ENCODE measurements at places on chromosomes 16 and 17. TPM values are rescaled to one million over a fixed set of nuclear protein-coding genes. Genes with fewer than 3 reads are reported as not detected.
A peak's percentile ranks its signal among the peaks of the same experiment; 100 is the strongest.

DNA sequence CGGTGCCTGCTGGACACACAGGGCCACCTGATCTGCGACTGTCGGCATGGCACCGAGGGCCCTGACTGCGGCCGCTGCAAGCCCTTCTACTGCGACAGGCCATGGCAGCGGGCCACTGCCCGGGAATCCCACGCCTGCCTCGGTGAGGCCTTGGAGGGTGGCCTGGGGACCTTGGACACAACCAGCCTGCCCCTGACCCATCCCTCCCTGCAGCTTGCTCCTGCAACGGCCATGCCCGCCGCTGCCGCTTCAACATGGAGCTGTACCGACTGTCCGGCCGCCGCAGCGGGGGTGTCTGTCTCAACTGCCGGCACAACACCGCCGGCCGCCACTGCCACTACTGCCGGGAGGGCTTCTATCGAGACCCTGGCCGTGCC, 1.4 kb downstream of the NTN3 start:
- H3K36me3 ChIP-seq, result no peaks in the 10 kb centered on the region
- no peak overlapping the region for H3K27ac ChIP-seq
- peak overlapping the region; percentile 56 for H3K4me3 ChIP-seq
- H3K27me3 ChIP-seq, result peaks cover 24% of the 10 kb centered on the region
- DNase-seq, result no peak

MYO1D gene
- total RNA-seq, result 23.4 TPM

- no peak overlapping the region for H3K27ac ChIP-seq
- H3K27me3 ChIP-seq, result peaks cover 62% of the 10 kb centered on the region
- no peaks in the 10 kb centered on the region for H3K36me3 ChIP-seq
- H3K4me3 ChIP-seq, result peak overlapping the region; percentile 2
- H3K4me1 ChIP-seq, result peaks cover 19% of the 10 kb centered on the region
Observed at GRCh38 chr17:50781167-50781566, 13.8 kb upstream of the ANKRD40CL start.

- DNase-seq, result no peak
- no peaks in the 10 kb centered on the region for H3K36me3 ChIP-seq
- no peak overlapping the region for H3K27ac ChIP-seq
- peaks cover 2% of the 10 kb centered on the region for H3K4me1 ChIP-seq
- H3K27me3 ChIP-seq, result peaks cover 9% of the 10 kb centered on the region
Observed at GRCh38 chr16:49594153-49594552, 220.5 kb downstream of the C16orf78 start.

GRCh38 chr17:75864448-75864871, 9.3 kb upstream of the WBP2 start:
- H3K36me3 ChIP-seq, result no peaks in the 10 kb centered on the region
- DNase-seq, result peak; percentile 59
- H3K4me1 ChIP-seq, result peaks cover 22% of the 10 kb centered on the region
- peak overlapping the region; percentile 82 for H3K27ac ChIP-seq
- no peak overlapping the region for H3K4me3 ChIP-seq
- H3K27me3 ChIP-seq, result no peaks in the 10 kb centered on the region

GRCh38 chr17:70577456-70577855, 408.1 kb downstream of the KCNJ2 start:
- H3K4me3 ChIP-seq, result no peak overlapping the region
- H3K27me3 ChIP-seq, result no peaks in the 10 kb centered on the region
- no peak overlapping the region for H3K27ac ChIP-seq
- H3K4me1 ChIP-seq, result no peaks in the 10 kb centered on the region
- no peak for DNase-seq
- no peaks in the 10 kb centered on the region for H3K36me3 ChIP-seq

DNA sequence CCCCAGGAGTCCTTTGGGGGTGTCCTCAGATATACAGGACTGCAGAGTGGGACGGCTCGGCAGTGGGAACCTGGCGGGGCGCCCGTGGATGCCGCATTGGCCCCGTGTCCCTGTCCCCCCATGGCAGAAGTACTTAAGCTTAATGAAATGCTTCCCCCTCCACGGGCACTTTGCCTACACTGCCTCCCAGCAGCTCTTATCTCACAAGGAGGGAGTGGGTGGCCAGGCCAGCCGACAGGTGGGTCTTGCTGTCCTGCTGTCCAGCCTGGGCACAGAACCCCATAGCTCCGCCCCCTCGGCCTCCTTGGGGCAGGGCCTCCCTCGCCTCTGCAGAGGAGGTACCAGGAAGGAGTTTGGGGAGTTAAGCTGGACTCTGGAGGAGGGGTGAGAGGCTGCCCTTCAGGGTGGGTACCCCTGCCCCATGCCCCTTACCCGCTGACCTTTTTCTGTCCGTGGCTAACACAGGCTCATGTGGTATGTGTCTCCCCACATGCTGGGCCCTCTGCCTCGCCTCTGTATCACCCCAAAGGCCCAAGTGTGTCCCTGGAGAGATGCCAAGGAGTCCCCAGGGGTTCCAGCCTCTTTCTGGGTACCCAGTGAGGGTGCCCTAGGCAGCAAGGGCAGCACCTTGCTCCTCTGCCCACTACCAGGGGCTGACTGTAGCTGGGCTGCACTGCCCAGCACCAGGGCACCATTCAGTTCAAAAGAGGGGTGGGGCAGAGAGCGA, 8.7 kb downstream of the THRA start:
- no peaks in the 10 kb centered on the region for H3K36me3 ChIP-seq
- no peaks in the 10 kb centered on the region for H3K27me3 ChIP-seq
- no peak overlapping the region for H3K27ac ChIP-seq
- DNase-seq, result no peak
- peaks cover 32% of the 10 kb centered on the region for H3K4me1 ChIP-seq

DNA sequence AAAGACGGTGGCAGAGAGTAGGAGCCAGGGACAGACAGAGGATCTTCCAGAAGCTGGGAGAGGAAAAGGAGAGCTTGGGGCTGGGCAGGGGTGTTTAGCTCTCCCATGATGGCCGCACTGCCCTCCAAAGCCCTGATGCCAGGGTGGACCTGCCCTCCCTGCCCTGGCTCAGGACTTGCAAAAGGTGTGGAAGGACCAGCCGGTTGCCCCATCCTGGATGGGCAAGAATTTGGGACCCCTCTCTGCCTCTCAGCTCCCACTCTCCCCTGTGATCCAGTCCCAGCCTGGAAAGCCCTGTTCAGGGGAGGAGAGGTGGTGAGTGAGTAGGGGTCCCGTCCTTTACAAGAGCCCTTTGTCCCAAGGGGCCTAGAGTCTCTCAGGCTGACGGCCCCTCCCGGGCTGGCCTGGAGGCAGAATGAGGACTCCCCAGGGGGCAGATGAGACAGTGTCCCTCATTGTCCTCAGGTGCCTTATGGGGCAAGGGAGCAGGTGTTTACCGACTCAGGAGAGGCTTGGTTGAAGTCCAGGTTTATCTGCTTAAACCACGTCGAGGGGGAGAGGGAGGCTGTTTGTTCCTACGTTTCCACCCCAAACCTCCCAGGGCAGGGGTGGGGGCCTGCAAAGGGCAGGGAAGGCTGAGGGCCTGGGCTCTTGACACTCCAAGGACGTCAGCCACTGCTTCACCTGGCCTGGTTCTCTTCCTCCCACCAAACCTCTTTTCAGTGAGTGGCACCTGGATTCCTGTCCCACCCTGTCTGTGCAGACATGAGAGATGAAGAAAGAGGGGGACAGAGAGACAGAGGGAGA, 19.3 kb upstream of the ITGA3 start:
- no peak for DNase-seq
- H3K27ac ChIP-seq, result no peak overlapping the region
- H3K36me3 ChIP-seq, result no peaks in the 10 kb centered on the region
- H3K27me3 ChIP-seq, result peaks cover 7% of the 10 kb centered on the region
- no peak overlapping the region for H3K4me3 ChIP-seq

C1QTNF8 gene
- total RNA-seq, result not detected

DNA sequence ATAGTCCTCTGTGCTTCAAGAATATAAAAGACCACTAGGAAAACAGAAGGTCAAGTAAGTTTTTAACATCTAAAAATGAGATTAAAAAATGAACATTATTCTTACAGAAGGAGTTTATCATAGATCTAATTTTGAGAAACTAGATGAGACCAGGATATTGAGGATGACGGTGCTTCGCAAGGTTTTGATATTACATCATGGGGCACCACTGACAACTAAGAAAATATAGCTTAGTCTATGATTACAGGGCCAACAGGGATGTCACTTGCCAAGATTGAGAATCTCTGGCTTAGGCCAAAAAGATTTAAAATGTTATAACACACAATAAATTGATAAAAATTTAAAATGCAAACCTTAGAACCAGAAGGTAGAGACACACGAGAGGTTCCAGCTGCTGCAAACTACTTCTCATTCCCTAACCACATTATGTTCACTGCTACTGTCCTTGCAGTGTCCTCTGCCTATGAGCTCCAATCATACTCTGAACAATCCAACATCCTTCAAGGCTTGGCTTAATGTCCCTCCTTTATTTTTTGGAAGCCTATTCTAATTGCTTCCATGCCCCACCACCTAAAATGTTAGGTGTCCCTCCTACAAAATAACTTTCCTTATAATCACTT, 33.2 kb downstream of the USP32 start:
- peak overlapping the region; percentile 17 for H3K27ac ChIP-seq
- no peak overlapping the region for H3K4me3 ChIP-seq
- H3K36me3 ChIP-seq, result peaks cover 8% of the 10 kb centered on the region
- H3K27me3 ChIP-seq, result no peaks in the 10 kb centered on the region
- DNase-seq, result no peak

- peaks cover 50% of the 10 kb centered on the region for H3K36me3 ChIP-seq
- peak overlapping the region; percentile 81 for H3K27ac ChIP-seq
- no peaks in the 10 kb centered on the region for H3K27me3 ChIP-seq
- DNase-seq, result peak; percentile 18
- peaks cover 46% of the 10 kb centered on the region for H3K4me1 ChIP-seq
- peak overlapping the region; percentile 26 for H3K4me3 ChIP-seq
Observed at GRCh38 chr17:66548158-66548557, 245.7 kb downstream of the PRKCA start.

DNA sequence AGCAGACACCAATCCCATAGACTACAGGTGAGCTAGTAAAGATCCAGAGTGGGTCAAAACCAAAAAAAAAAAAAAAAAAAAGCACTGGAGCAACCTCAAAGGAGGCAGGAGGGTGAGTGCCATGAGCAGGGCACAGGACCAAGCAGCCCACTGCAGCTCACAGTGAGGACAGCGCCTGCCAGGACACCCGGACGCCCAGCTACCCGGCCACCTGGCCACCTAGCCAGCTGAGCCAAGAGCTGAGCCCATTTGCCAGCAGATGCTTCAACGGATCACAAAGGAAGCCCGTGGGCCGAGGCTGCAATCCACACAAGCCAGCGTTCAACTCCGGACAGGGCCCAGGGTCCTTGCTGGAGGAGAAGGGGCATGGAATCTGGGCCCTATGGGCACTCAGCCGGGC, 15.1 kb downstream of the AXIN1 start:
- DNase-seq, result no peak
- no peaks in the 10 kb centered on the region for H3K27me3 ChIP-seq
- no peak overlapping the region for H3K27ac ChIP-seq
- H3K4me1 ChIP-seq, result peaks cover 32% of the 10 kb centered on the region

DNA sequence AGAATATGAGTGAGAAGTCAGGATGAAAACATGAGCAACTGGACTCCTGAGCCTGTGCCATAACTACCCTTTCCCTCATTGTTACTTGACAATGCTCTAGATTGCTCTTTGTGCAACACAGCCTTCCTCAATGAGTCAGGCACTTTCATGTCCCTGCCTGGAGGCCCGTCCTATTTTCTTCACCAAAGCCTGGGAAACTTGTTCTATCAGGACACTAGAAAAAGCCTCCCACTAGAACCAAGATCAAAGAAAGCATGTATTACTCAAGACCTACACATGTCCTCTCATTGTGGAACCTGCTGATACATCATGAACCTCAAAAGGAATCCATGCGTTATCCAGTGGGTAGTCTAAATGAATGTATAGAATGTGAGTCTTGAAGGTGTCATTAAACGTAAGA, 624.5 kb downstream of the TOX3 start:
- no peaks in the 10 kb centered on the region for H3K27me3 ChIP-seq
- no peak overlapping the region for H3K27ac ChIP-seq
- H3K36me3 ChIP-seq, result no peaks in the 10 kb centered on the region
- no peak for DNase-seq
- no peaks in the 10 kb centered on the region for H3K4me1 ChIP-seq
- no peak overlapping the region for H3K4me3 ChIP-seq

GRCh38 chr17:57970710-57971109, 15.5 kb upstream of the CUEDC1 start:
- peaks cover 28% of the 10 kb centered on the region for H3K36me3 ChIP-seq
- H3K27me3 ChIP-seq, result peaks cover 3% of the 10 kb centered on the region
- H3K4me1 ChIP-seq, result peaks cover 3% of the 10 kb centered on the region

DNA sequence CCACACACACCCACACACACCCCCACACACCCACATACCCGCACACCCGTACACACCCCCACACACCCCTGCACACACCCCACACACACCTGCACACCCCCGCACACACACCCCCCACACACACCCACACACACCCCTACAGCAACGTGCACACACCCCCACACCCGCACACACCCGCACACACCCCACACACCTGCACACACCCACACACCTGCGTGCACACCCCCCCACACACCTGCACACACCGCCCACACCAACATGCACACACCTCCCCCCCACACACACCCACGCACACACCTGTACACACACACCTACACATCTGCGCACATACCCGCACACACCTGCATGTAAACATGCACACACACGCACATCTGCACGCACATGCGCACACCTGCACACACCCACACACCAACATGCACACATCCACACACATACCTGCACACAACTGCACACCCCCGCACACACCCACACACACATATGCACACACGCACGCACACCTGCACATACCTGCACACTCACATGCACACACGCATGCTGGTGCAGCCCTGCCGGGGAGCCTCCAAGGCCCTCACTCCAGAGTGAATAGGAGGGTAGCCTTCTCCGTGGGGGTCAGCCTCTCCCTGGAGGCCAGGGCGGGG, 7.5 kb downstream of the ASPSCR1 start:
- H3K4me1 ChIP-seq, result peaks cover 7% of the 10 kb centered on the region
- no peak for DNase-seq
- H3K36me3 ChIP-seq, result peaks cover 28% of the 10 kb centered on the region

DNA sequence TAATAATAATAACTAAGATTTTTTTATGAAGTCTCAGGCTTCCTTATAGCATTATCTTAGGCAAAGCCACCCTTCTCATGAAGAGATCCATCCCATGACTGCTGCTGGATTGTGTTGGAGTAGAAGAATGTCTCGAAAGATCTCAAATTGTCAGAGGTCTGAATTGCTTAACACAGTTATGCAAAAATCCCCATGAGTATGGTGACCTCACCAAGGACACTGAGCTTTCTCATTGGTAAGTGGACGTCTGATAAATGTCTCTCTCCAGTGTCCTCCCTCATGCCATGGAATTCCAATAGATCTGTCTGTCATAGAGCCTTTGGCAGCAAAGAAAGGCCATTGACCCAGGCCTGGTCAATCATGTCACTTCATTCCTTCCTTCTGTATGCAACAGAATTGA, 264.5 kb downstream of the CDH11 start:
- H3K36me3 ChIP-seq, result no peaks in the 10 kb centered on the region
- DNase-seq, result no peak
- no peaks in the 10 kb centered on the region for H3K4me1 ChIP-seq
- H3K27me3 ChIP-seq, result no peaks in the 10 kb centered on the region
- H3K27ac ChIP-seq, result no peak overlapping the region

ARRB2 gene
- total RNA-seq, result 231 TPM

All from activated T-helper 2 cell treated with anti-CD3 and anti-CD28 coated beads, Interferon-gamma antibody, Interleukin-2, Interleukin-4, amounts not matched to agents 10 μg/mL and 5 μg/mL and 100 μg/mL, durations not matched to agents 14 hours and 24 hours and 36 hours (primary cell).